ENCODE measurements at places on chromosomes 11 and 22. TPM values are rescaled to one million over a fixed set of nuclear protein-coding genes. Genes with fewer than 3 reads are reported as not detected.

Gene CBLIF
- not detected for total RNA-seq

Gene RFPL2
- not detected for total RNA-seq

Gene SMC1B
- total RNA-seq: 0.07 TPM

- no peak for DNase-seq
These were observed 23.5 kb downstream of the SUN2 start for GRCh38 chr22:38732251-38732815.

DNA sequence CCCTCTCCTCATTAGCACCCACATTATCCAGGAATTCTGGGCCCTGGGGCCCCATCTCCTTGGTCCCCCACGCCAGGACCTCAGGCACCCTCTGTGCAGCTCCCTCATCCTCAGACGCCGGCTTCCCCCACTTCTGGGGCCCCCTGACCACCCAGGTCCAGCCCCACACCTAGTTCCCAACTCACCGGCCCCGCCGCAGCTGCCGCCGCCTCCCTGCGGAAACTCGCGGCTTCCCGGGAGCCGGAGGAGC lies at the start of gene PCSK7:
PCSK7 (minus strand) TSS at position 232 of the 250 bp plus-strand sequence. CDS start 2,229 bp downstream, outside the sequence.
- DNase-seq: peak; percentile 82

- no peak for DNase-seq
These were observed 935 bp downstream of the ZNF143 start for GRCh38 chr11:9461760-9462134.

All from natural killer cell treated with Interleukin-12 subunit alpha and Interleukin-12 subunit beta and Interleukin-15 and Interleukin-18, amount 100 ng/mL, for 72 hours (primary cell).